Sigmoid colon (tissue), 7 donors: ENCODE measurements at places on chromosomes 12 and 14.

DNA sequence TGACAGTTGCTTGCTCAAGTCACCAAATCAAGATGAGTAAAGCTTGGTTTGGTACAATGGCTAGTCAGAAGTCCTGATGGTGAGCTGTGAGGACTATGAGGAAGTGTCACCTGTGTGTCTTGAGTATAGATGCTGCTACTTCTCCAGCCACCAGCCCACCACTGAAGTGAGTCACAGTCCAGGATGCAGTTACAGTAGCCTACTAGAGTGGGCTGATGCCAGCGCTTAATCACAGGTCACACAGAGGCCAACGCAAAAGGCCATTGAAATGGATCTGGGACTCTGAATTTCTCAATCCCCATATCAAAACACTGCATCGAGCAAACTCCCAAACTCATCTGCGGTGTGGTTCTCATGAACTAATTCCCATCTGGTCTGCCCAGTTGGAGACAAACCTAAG, 223.1 kb downstream of the ANO6 start:
- DNase-seq, result no peak

DNA sequence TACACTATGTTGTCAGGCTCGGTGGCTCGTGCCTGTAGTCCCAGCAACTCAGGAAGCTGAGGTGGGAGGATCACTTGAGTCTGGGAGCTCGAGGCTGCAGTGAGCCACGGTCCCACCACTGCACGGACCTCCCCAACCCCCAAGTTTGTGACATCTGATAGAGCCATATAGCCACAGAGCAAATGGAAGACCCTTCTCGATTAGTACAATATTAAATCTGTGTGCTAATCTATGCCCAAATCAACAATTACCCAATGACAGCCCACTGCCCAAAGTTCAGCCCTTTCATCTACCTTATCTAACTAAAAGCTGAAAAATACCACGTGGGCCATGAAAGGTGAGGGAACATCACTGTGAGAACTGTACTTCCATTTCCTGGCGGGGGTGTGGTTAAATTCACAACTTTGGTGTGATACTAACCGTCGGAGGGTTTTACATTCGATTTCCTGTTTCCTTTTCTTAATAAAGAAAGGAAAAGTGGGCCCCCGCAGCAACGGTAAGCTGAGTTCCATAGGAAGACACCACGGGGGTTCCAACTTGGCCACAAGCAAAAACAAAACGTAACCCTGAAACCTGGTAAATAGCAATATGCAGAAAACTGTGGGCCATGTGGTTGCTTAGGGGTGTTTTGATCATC, 31.2 kb upstream of the FOS start:
- DNase-seq, result no peak

GRCh38 chr12:54987611-54988231, 3.2 kb upstream of the TESPA1 start:
- DNase-seq, result no peak

- peak; percentile 88 for DNase-seq
Measured at GRCh38 chr14:101965181-101965544, 790 bp downstream of the DYNC1H1 start.

DNA sequence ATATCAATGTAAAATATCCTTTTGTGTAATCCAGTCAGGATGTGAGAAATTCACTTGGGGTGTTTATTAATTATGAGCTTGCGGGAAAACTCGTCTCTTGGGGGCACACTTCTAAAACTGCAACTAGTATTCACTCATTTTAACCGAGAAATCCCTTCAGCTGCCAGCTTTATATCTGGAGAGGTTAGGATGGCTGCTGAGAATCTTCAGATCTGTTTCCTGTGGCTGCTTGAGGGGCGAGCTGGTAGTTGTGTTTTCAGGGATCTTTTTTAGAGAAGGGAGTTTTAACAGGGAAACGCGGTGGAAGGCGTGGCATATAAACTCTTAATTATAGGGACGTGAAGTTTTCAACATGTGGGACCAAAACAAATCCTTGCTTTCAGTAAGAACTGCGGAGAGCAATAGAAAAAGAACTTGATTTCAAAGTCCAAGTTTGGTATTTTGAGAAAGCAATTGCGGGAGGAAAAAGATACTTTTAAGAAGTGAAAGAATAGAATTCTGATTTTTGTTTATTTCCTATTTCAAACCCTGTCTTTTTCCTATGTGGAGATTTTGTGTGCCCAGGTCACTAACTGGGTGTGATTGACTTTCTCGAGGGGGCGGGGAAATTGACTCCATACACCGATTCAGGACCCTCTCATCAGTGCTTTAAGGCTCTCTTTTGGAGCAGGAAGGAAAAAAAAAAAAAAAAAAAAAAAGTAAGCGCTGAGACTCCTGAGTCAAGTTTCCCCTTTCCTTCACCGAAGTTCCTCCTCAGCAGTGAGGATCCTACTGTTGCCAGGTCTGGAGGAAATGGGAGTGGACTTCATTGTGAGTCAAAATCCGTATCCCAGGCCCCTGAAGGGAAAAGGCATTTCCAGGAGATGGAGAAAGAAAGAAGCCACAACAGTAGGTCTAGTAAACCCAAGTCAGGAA, 1.1 kb downstream of the PPFIBP1 start:
- DNase-seq, result peak; percentile 72

DNA sequence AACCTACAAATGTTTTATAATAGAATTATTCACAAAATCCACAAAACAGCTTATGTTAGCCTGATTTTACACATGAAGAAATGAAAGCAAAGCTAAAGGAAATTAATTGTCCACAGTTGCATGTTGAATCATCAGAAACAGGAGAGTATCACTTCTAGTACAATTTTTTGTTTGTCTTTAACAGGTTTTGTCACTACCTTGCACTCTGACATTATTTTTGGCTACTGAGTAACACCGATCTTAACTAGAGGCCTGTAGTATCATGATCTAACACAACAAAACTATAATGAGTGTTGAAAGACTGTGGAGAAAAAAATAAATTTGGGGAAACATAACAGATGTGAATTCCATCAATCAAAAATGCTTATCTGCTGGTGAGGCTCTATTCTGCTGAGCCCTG, 60.1 kb downstream of the TAOK3 start:
- no peak for DNase-seq

- DNase-seq, result peak; percentile 75
Measured at GRCh38 chr14:61322011-61322798, 826 bp downstream of the PRKCH start.

DNA sequence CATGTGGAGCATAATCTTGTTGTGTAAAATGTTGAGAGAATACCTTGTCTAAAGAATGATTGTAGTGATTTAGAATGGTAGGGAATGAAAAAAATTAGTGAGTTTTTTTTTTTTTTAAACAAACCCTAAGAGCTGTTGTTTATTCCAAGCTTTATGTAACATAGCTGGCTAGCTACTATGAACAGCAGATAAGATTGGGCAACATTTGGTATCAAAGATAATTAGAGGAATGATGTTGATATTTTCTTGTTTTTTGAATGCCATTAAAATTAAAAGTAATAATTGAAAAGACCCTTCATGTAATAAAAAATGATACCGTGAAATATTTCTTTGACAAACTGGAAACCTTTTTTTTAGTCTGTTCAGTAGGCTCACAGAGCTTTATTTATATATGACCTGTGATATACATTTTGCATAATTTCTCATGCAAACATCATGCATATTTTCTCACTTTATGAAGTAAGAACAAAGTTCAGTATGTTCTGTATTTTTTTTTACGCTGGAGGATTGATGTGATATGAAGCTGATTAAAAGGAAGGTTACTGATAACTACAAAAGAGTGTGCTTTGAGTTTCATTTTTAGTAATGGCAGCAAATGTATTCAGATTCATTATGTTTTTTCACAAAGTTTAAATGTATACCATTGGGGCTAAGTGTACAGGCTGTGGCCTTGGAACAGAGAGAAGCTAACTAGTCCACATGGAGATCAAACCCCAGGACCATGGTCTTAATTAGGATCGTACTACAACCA, 8.1 kb downstream of the CPSF6 start:
- DNase-seq, result no peak

- DNase-seq, result no peak
Measured at GRCh38 chr14:81427348-81428058, 27.4 kb upstream of the STON2 start.

DNA sequence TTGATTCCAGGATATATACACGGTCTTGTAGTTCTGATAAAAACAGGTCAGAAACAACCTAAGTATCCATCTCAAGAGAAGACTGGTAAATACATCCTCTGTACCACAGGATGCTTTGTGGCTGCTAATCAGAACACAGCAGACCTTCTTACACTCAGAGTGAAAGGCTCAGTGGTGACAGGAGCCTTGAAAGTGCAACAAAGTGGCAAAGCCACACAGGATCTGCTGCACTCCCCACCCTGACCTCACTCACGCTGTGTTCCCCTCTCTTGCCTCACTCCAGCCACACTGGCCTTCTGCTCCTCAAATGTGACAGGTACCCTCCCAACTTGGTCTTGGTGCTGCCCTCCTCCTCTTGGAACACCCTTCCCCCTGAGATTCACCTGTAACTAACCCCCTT, 98.1 kb upstream of the GRIP1 start:
- DNase-seq, result no peak

GRCh38 chr12:80291108-80291754, 152.8 kb upstream of the PTPRQ start:
- no peak for DNase-seq
